Right lung (tissue), 10 donors: ENCODE measurements at places on chromosomes 7 and 10. TPM values are rescaled to one million over a fixed set of nuclear protein-coding genes. Genes with fewer than 3 reads are reported as not detected.

GRCh38 chr10:66860376-66860945 lies 65.4 kb upstream of the LRRTM3 start:
- DNase-seq, result no peak

- no peak for DNase-seq
Measured at GRCh38 chr7:142612237-142612881, 136.9 kb upstream of the PRSS1 start.

DNA sequence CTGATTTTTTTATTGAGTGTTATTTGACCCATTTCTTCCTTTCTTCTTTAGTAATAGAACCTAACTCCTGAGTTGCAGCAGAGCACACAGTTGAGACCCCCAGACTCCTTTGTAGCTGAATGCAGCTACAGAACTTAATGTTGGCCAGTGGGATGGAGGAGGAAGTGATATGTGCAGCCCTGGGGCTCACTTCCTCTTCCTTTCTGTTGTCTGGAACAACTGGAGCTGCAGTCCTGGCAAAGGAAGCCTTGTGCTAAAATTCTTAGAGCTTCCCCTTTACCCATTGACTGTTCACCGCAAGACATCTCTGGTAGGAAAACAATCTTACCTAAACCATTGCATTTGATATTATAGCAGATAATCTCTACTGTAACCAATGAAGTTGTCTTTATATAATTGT lies 86.6 kb downstream of the ITGB8 start:
- no peak for DNase-seq

DNA sequence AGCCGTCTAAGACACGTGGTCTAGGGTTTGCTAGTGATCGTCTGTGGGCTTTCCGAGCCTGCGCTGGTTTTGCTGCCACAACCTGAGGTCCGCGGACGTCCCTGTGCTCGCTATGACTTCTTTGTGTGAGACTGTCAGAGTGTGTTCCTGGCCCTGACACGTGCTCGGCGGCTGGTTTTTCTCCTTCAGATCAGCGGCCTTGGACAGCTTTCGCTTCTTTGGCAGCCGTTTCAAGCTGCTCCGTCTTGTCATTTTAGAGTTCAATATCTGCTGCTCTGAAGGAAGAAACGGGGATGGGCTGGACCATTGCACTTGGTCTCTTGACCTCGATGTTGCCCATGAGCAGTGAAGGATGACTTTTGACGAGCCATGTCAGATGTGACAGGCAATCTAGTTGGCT lies 147.3 kb downstream of the MGMT start:
- DNase-seq, result no peak

DNA sequence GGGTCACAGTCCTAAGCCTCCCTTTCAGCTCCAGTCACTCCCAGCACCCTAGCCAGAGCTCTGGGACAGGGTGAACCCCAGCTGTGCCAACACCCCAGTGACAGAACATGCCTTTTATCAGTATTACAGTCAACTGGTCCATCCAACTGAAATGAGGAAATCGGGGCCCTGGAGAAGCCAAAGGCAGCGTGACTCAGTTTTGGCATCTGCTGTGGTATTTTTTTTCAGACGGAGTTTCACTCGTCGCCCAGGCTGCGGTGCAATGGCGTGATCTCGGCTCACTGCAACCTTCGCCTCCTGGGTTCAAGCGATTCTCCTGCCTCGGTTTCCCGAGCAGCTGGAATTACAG lies 3.4 kb upstream of the CLDN15 start:
- no peak for DNase-seq

GRCh38 chr10:52644373-52645186 lies 128.0 kb downstream of the MBL2 start:
- DNase-seq, result no peak

DNA sequence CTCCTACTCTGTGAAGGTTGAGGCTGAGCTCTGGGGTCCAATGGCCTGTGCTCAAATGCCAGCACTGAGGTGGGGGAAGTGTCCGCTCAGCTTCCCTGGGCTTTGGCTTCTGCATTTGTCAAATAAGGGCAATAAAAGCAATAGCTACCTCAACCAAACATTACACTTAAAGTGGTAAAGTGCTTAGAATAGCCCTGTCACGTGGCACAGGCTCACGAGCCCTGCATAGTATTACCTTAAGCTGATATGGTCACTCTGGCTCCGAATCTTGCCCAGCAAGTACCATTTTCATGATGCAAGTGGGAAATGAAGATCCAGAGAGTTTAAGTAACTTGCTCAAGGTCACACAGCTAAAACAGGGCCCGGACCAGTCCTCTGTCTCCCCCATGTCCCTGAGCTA lies 451.1 kb upstream of the ZMIZ1 start:
- DNase-seq, result no peak

- DNase-seq, result no peak
Measured at GRCh38 chr10:2881720-2882620, 185.4 kb upstream of the PFKP start.

DNA sequence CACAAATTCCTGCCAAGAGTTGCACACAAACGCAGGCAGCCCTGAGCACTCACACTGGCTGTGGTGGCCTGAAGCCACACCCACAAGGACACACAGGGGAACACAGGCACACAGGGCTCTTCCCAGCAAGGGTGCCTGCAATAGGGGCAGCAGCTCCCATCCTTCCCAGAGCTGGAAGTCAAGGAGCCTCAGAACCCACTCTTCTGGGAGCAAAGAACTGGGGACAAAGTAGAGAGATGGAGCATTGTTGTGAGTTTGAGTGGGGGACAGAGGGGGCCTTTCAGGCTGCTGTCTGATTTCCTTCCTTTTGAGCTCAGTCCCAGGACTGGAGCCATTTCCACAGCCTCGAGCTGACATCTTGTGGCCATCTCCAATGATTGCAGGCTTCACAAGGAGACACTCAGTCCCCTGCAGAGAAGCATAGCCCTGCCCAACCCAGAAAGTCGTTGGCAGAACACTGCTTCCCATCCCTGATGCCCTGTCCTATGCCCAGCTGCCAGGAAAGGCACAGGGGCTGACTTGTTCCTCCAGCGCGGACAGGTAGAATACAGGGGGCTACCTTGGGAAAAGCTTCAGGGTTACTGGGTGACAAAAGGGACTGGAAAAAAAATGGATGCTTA lies 34.4 kb upstream of the SLF2 start:
- peak; percentile 56 for DNase-seq

GRCh38 chr7:158704524-158705233 lies at the start of gene NCAPG2:
Gene NCAPG2, minus strand, starts transcription at chr7:158704804. Its CDS starts 2,905 bp downstream, at chr7:158701899.
- DNase-seq, result peak; percentile 98

DNA sequence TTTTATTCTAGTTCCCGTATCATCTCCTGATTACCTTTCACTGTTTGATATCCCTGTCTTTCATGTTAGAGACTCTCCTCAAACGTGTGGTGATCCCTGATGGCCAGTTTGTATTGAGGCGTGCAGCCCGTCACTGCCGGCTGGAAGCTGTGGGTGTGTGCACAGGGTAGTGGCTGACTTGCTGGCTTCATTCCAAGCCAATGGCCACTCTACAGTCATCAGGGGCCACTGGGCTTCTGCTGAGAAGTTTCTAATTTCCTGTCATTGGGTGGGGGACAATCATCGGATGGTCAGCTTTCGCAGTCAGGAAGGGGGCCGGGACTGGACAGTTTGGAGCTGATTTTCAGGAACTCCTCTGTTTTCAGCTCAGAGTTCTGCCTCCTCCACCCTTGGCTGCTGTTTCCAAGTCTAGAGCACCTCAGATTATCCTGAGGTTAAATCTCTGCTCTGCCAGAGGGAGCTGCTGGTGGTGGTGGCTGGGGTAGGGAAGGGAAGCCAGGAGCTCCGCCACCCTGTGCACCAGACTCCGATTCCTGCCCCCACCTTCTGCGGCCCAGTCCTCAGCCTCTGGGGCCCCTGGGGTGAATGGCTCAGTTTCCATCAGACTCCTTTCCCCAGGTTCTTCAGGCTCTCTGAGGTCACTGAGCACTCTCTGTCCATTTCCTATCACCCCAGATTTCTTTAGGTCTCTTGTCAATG lies 34.9 kb downstream of the BAIAP2L1 start:
- no peak for DNase-seq

DNA sequence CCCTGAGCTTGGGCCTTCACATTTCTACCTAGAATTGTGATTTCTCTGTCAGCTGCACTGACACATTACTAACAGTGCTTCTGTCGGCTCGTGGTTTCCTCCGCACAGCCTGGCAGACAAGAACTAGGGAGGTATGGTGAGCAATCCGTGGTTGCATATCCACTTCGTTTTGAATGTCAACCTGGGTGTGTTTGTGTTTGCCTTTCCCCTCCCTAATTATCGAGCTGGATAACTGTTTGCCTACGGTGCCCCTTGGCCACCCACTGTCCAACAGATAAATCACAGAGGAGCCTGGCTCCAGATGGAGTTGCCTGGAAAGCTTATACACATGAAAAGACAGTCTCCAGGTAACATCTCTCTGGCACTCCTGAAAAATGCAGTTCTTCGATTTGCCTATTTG lies 228.8 kb downstream of the TRIL start:
- no peak for DNase-seq

GRCh38 chr7:115099906-115100305 lies 178.0 kb downstream of the MDFIC start:
- no peak for DNase-seq

DNA sequence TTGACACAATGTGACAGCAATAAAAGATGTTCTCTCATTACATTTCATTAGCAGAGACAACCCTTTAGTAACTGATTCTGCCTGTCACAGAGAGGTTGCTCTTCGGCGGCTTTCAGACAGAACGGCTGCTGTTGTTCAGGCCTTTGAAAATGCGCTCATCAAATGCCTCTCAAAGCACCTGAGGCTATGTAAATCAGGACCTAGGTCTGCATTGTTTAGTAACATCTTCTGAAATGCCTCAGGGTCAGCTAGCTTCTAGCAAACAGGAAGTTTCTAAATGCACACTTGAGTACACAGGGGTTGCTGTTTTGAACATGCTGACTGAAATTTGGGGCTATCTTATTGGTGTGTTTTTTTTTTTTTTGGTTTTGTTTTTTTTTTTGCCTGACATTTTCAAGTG lies 143.3 kb upstream of the DKK1 start:
- DNase-seq, result no peak

DNA sequence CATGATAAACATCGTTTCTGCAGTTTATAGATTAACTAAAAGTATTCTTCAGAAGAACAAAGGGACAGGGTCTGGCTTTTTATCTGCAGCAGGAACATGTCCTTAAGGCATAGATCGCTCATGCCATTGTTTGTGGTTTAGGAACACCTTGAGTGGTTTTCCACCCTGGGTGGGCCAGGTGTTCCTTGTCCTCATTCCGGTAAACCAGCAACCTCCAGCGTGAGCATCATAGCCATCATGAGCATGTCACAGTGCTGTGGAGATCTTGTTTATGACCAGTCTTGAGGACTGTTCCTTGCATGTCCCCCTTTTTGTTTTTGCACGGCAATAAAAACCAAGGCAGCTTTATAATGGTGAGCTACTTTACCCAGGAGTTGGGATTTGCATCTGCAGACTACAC lies 33.9 kb downstream of the STOX1 start:
- no peak for DNase-seq

DNA sequence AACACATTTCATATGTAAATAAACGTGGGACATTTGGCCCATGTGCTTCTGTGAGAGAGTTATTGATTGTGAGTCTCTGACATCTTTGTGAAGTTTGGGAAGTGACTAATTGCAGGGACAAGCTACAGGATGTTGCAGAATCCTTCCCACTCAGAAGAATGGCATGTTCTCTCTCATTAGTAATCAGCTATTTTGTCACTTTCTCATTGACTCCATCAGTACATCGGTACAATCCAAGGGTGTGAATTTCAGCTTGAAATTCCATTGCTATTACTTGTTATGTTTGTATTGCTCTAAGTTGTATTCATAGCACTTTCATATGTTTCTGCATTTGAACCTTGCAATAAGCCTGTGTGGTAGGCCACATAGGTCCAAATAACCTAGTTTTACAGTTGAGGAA lies 100.0 kb upstream of the KCNMA1 start:
- no peak for DNase-seq

DNA sequence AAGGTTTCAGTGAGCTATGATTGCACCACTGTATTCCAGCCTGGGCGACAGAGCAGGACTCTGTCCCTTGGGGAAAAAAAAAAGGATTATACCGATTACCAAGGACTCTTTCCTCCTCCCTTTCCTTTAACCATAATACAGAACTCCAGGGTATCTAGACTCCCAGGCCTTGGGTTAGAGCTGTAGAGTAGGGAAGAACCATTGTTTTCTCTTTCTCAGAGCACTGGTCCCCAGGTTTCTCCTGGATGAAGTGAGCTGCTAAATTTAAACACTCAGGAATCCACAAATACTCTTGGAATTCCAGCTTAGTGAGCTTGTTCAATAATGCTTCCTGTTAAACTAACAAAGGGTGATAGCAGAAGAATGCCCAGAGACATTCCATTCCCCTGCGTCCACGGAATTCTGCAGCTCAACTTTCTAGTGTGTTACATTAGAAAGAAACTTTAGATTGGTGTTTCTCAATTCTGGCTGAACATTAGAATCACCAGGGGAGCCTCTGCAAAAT lies 14.6 kb upstream of the RPEL1 start:
- DNase-seq, result no peak

- DNase-seq, result peak; percentile 23
Measured at GRCh38 chr7:138935465-138936011, 45.7 kb downstream of the KIAA1549 start.

GRCh38 chr7:53657586-53657985 lies 622.2 kb downstream of the POM121L12 start:
- no peak for DNase-seq

- DNase-seq, result no peak
Measured at GRCh38 chr10:50440489-50440888, 183.3 kb downstream of the SGMS1 start.

GRCh38 chr10:17716161-17716560 lies 35.8 kb upstream of the TMEM236 start:
- DNase-seq, result no peak

GRCh38 chr10:13632440-13632839 lies 45.7 kb downstream of the PRPF18 start:
- DNase-seq, result no peak

DNA sequence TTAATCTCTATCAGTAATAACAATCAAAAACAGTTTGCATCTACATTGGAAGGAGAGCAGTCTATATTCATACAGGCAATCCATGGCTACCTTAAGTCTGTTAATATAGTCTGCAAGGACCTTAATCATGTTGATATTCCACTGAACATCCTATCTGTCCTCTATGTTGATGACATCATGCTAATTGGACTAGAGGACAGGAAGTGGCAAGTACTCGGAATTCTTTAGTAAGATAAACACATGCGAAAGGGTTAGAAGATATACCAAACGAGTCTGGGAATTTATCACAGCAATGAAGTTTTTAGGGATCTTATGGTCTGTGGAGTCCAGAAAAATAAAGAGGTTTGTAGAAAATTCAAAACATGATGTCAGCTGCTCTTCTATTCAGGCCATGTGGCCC lies 11.3 kb upstream of the SAMD9L start:
- DNase-seq, result no peak

GRCh38 chr10:72334825-72335393 lies 19.8 kb downstream of the DNAJB12 start:
- no peak for DNase-seq

- DNase-seq, result no peak
Measured at GRCh38 chr7:600149-601035, 80.7 kb upstream of the PDGFA start.

Gene NEURL1
- polyA plus RNA-seq, result 1.0 TPM

Gene ARHGAP19
- 36.8 TPM for polyA plus RNA-seq

Gene UCMA
- polyA plus RNA-seq, result 0.37 TPM

Gene DRGX
- polyA plus RNA-seq, result not detected

Gene KAZALD1
- 8.4 TPM for polyA plus RNA-seq

Gene ZNF239
- polyA plus RNA-seq, result 8.5 TPM

Gene DLX5
- polyA plus RNA-seq, result 15.7 TPM
